Activated T-cell treated with anti-CD3 and anti-CD28 coated beads, Interleukin-2, amount 50 U/mL, for 72 hours (primary cell): ENCODE measurements at places on chromosomes 3 and 15.

- H3K4me1 ChIP-seq: peaks cover 11% of the 10 kb centered on the region
- no peak for DNase-seq
- no peaks in the 10 kb centered on the region for H3K27me3 ChIP-seq
- H3K4me3 ChIP-seq: no peak overlapping the region
These were observed 91.2 kb downstream of the CACNA1D start for GRCh38 chr3:53585627-53586026.

DNA sequence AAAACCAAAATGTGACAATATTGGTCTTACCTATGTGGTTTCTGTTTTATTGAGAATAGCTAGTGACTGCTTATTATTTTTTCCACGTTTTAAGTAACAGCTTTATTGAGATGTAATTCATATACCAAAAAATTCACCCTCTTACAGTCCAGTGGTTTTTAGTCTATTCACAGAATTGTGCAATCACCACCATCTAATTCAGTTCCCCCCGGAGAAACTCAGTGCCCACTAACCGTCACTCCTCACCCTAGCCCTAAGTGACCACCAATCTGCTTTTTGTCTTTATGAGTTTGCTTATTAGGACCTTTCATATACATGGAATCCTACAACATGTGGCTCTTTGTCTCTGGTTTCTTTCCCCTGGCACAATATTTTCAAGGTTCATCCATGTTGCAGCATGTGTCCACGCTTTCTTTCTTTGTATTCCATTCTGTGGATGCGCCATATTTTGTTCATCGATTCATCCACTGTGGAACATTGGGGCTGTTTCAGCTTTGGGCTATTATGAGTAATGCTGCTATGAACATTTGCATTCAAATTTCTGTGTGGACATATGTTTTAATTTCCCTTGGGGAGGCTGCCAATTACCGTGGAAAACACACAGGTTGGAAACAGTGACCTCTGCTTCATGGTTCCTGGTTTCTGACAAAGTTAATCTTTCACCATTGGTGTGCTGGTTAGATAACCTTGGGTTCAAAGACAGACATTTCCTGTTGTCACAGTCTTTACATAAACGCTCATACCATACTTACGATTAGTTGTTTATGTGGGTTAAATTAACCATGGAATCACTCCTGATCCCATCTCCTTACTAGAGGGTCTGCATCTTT, 3.2 kb upstream of the BCL2L10 start:
- no peak overlapping the region for H3K27ac ChIP-seq
- H3K4me3 ChIP-seq: no peak overlapping the region
- DNase-seq: no peak
- H3K36me3 ChIP-seq: no peaks in the 10 kb centered on the region
- peaks cover 8% of the 10 kb centered on the region for H3K27me3 ChIP-seq
- no peaks in the 10 kb centered on the region for H3K4me1 ChIP-seq

DNA sequence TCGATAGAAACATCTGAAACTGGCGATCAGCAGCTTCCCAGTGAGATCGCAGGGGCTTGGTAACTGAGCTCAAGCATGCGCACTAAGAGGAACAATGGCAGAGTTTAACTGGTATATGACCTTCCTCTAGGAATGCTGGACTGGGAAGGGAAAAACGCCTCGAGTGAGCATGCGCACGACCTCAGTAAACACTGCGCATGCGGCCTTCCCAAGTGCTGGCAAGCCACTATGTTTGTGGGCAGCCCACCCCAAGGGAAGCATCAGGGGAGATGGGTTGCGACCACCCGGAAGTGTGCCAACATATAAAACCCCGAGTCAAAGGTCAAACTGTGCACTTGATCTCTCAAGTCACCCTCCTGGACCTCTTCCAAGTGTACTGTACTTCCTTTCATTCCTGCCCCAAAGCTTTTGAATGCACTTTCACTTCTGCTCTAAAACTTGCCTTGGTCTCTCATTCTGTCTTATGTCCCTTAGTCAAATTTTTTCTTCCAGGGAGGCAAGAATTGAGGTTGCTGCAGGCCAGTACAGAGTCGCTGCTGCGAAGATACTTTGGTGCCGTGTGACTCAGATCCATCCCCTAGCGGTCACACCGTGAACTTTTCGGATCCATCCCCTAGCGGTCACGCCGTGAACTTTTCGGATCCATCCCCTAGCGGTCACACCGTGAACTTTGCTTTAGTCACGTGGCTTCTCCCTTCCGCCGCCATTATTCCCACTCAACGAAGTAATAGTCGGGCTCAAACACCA, 243.3 kb downstream of the FAM43A start:
- DNase-seq: no peak
- no peak overlapping the region for H3K27ac ChIP-seq
- peaks cover 29% of the 10 kb centered on the region for H3K27me3 ChIP-seq
- no peaks in the 10 kb centered on the region for H3K4me1 ChIP-seq
- peaks cover 2% of the 10 kb centered on the region for H3K36me3 ChIP-seq
- no peak overlapping the region for H3K4me3 ChIP-seq

DNA sequence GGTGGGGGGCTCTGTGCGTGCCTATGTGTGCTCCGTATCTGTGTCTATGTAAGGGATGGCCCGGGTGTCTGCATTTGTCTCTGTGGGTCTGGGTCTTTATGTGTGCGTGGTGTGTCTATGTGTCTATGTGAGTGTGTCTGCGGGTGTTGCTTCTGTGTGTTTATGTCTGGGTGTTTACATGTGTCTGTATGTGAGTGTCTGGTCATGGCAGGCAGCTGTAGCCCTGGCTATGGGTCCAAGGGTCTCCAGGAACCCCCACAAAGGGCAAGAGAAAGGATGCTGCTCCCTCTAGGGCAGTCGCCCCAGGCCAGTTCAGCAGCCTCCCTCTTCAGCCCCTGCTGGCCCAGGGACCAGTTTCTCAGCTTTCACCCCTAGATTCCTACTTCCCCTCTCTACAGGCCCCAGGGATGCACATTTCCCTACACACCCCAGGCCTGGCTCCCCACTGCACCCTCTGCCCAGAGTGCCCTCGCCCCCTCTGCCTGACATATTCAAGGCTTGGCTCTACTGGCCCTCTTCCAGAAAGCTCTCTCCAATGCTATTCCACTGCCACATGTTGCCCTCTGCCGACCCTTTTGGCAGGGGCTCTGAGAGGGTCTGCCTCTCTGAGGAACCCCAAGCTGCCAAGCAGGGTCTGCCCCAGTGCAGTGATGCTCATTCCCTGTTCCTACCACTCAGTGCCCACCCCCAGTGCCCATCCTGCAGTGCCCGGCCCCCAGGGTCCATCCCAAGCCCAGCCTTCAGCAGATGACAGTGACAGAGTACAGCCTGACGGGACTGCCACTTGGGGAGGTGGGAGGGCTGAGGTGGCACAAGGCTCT, 1.0 kb upstream of the MYL3 start:
- no peaks in the 10 kb centered on the region for H3K27me3 ChIP-seq
- no peak for DNase-seq
- H3K36me3 ChIP-seq: no peaks in the 10 kb centered on the region
- no peaks in the 10 kb centered on the region for H3K4me1 ChIP-seq
- H3K4me3 ChIP-seq: no peak overlapping the region
